ENCODE measurements at places on chromosomes 4 and X. TPM values are rescaled to one million over a fixed set of nuclear protein-coding genes. Genes with fewer than 3 reads are reported as not detected.
A peak's percentile ranks its signal among the peaks of the same experiment; 100 is the strongest.

NPY2R gene
- total RNA-seq: not detected

STARD8 gene
- 0.11 TPM for total RNA-seq

PPBP gene
- not detected for total RNA-seq

ARMCX4 gene
- total RNA-seq: 5.6 TPM

MAOA gene
- total RNA-seq: 2.2 TPM

KDR gene
- total RNA-seq: not detected

TMA16 gene
- 63.6 TPM for total RNA-seq

UGT2B7 gene
- total RNA-seq: not detected

MSL3 gene
- 54.2 TPM for total RNA-seq

PRDM8 gene
- 1.4 TPM for total RNA-seq

GRCh38 chrX:129786210-129786651 lies 6.5 kb downstream of the SASH3 start:
- peaks cover 64% of the 10 kb centered on the region for H3K36me3 ChIP-seq
- DNase-seq: no peak
- no peaks in the 10 kb centered on the region for H3K27me3 ChIP-seq
- H3K4me3 ChIP-seq: peak overlapping the region; percentile 49
- H3K4me1 ChIP-seq: peaks cover 43% of the 10 kb centered on the region
- H3K27ac ChIP-seq: peak overlapping the region; percentile 84

- H3K27me3 ChIP-seq: no peaks in the 10 kb centered on the region
- no peaks in the 10 kb centered on the region for H3K36me3 ChIP-seq
- H3K27ac ChIP-seq: no peak overlapping the region
- no peak for DNase-seq
Measured at GRCh38 chrX:103635436-103635835, 6.7 kb downstream of the TCEAL1 start.

DNA sequence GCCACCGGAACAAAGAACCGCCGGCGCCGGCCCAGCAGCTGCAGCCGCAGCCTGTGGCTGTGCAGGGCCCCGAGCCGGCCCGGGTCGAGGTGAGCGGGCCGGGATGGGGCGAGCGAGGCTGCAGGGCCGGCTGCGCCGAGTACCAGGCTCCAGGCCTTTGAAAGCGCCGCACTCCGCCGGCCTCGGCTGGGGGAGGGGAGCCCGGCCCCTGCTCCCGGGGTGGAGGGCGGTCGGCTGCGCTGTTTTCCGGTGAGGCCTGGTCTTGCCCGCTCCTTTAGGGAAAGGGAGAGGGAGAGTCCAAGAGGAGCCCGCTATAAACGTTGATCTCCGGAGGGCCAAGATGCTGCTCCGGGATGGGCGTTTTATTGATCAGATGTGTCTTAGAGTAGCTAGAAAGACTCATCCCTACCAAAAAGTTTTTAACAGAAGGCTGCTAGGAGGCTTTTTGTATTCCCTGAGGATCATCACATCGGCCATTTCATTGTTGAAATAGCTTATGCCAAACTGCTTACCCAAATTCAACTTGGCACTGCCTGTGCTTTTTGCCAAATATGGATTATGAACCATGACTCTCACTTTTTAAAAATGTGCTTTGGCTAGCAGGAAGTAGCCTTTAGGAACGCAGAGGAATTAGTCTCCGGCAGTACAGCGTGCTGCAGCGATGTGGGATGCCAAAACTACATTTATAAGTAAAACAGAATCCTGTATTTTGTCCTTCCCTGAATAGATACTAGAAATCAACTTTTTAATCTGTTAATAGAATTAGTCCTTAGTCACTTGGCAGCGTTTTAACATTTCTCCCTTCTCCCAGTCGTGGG lies 760 bp downstream of the TMEM165 start:
- H3K4me3 ChIP-seq: peak overlapping the region; percentile 89
- peaks cover 33% of the 10 kb centered on the region for H3K36me3 ChIP-seq
- peaks cover 30% of the 10 kb centered on the region for H3K4me1 ChIP-seq
- H3K27me3 ChIP-seq: no peaks in the 10 kb centered on the region
- peak overlapping the region; percentile 81 for H3K27ac ChIP-seq
- peak; percentile 50 for DNase-seq

DNA sequence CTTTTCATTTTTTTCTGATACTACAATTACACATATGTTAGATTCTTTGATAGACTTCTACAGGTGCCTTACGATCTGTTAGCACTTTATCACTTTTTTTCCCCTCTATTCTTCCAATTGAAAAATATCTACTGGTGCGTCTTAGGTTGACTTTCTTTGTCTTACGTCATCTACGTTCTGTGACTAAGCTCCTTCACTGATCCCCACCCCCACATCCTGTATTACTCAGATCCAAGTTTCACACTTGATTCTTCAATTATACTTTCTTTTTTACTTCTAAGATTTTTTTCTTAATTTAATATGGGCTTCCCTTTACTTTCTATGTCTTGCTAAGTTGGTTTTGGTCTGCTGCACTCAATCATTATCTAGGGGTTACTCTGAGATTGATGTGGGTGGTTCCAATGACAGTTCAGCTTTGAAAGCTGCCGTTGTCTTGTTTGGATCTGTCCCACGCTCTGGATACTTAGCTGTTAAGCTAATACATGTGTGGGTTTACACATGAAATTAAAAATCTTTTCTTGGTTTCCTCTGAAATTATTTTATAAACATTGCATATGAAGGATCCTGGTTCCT lies 1321.1 kb downstream of the RAPGEF2 start:
- H3K4me1 ChIP-seq: peaks cover 2% of the 10 kb centered on the region
- DNase-seq: no peak

GRCh38 chr4:152594978-152595925 lies 59.4 kb upstream of the FBXW7 start:
- no peaks in the 10 kb centered on the region for H3K36me3 ChIP-seq
- H3K27ac ChIP-seq: no peak overlapping the region
- H3K27me3 ChIP-seq: peaks cover 5% of the 10 kb centered on the region
- DNase-seq: no peak
- H3K4me3 ChIP-seq: no peak overlapping the region
- peaks cover 11% of the 10 kb centered on the region for H3K4me1 ChIP-seq

DNA sequence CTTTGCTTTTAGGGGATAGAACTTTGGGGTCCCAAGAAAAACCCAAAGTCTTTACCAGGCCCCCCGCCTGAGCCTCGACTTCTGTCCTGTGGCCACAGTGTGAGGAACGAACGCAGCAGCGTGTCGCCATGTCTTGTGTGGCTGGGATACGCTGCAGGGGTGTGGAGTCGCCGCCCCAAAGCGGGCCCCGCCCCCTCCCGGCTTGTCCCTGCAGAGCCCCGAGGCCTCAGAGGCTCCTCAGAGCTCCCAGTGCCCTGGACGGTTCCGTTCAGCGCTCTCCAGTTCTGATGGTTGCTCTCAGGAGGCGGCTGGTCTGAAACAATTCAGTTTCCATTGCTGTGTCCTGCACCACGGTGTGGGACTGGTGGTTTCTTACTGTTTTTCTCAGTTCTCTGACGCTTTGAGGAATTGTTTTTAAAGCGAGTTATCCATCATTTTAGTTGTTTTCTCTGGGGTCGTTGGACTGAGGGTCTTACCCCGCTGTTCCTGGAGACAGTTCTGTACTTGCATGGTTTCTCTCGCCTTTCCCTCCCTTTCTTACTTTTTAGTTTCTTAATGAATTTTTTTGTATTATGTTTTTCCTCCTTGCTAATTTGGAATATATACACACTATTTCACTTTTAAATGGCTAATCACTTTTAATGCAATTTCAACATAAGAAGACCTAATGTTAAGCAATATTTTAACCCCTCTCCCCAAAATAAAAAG lies 1.6 kb upstream of the IDUA start:
- DNase-seq: peak; percentile 87
- no peak overlapping the region for H3K27ac ChIP-seq
- H3K4me1 ChIP-seq: peaks cover 13% of the 10 kb centered on the region
- H3K27me3 ChIP-seq: no peaks in the 10 kb centered on the region

- no peak overlapping the region for H3K27ac ChIP-seq
- no peaks in the 10 kb centered on the region for H3K27me3 ChIP-seq
- H3K36me3 ChIP-seq: no peaks in the 10 kb centered on the region
- H3K4me3 ChIP-seq: no peak overlapping the region
Measured at GRCh38 chr4:5821665-5822358, 71.1 kb downstream of the CRMP1 start.

GRCh38 chr4:58357947-58358346 lies 1247.8 kb upstream of the IGFBP7 start:
- no peak overlapping the region for H3K4me3 ChIP-seq
- no peaks in the 10 kb centered on the region for H3K4me1 ChIP-seq
- no peak overlapping the region for H3K27ac ChIP-seq
- no peaks in the 10 kb centered on the region for H3K27me3 ChIP-seq

DNA sequence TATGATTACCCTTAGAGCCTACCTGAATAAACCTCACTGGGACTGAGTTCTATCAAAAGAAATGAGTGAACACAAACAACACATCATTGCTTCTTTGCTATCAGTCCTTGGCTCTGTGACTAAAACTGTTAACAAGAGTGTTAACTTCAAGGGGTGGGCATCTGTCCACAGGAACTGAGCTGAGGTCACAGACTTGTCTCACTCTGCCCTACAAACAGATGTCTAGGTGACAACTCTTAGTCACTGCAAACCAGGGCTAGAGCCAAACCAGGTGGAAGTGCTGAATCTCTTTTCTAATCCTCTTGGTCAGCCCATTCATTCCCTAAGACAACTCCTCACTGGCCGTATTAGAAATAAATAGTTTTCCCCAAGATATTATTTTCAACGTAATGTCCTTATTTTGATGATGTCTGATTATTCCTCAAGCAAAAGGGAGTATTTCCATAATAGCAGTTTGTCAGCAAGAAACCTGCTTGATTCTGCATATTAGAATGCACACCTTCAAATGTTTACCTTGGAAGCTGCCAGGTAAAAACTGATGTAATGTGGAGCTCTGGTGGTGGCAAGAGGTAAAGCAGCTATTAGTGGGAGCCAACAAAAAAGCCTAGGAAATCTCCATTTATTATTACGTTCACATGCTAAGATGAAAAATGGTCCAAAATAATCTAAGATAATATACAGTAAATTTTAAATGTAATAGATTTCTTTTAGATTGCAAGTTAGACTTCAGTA lies 4.0 kb downstream of the COL25A1 start:
- peaks cover 49% of the 10 kb centered on the region for H3K27me3 ChIP-seq
- no peak for DNase-seq
- H3K4me1 ChIP-seq: peaks cover 13% of the 10 kb centered on the region
- no peak overlapping the region for H3K4me3 ChIP-seq
- no peak overlapping the region for H3K27ac ChIP-seq

- no peaks in the 10 kb centered on the region for H3K27me3 ChIP-seq
- peak overlapping the region; percentile 71 for H3K27ac ChIP-seq
- no peaks in the 10 kb centered on the region for H3K4me1 ChIP-seq
- H3K36me3 ChIP-seq: peaks cover 8% of the 10 kb centered on the region
Measured at GRCh38 chr4:151689211-151689991, 71.4 kb downstream of the GATB start.

- peaks cover 37% of the 10 kb centered on the region for H3K36me3 ChIP-seq
- no peak overlapping the region for H3K4me3 ChIP-seq
- no peak overlapping the region for H3K27ac ChIP-seq
Measured at GRCh38 chr4:16192057-16192456, 34.2 kb downstream of the TAPT1 start.

GRCh38 chr4:71201817-71202576 lies 136.8 kb upstream of the SLC4A4 start:
- H3K27ac ChIP-seq: no peak overlapping the region
- H3K4me3 ChIP-seq: no peak overlapping the region
- peaks cover 10% of the 10 kb centered on the region for H3K4me1 ChIP-seq
- no peaks in the 10 kb centered on the region for H3K36me3 ChIP-seq
- no peak for DNase-seq

DNA sequence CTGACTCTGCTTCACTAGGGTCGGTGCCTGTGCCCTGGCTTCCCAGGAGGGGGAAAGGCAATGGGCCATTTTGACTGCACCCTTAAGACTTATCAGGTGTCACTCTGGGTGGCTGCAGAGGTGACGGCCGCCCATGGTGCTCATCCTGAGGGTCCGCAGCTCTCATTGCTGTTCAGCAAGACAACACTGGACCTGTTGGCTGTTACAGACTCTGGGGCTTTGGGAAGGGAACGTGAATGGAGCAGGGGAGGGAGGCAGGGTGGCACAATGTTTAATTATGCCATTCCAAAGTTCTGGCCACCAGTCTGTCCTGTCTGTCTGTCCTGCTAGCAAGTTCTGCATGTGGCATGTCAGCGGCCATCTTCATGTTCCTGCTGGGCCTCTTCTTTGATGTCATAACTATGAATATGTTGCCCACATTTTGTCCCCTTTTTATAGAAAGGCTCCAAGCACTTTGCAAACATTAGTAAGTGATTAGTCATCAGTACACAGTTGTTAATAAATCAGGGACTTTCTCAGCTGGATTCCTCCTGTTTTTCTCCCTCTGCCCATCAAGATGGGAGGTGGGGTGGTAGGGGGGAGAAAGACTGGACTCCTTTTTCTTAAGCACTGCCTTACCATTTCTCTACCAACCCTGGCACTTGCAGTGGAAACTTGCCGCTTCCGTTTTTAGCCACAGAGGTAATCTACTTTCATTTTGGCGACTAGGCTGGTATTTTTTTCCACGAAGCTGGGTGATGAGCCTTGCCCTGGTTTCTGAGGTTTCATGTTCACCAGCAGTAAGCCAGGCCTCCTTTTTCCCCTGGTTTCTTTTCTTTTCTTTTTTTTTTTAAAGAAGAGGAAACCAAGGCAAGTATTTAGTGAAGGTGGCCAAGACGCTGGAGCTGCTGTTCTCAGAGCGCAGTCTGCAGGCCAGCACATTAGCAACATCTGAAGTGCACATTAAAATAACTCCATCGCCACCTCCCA lies 88.6 kb upstream of the TRIM2 start:
- H3K27me3 ChIP-seq: no peaks in the 10 kb centered on the region
- peaks cover 2% of the 10 kb centered on the region for H3K4me1 ChIP-seq
- no peak overlapping the region for H3K4me3 ChIP-seq
- H3K27ac ChIP-seq: no peak overlapping the region
- H3K36me3 ChIP-seq: no peaks in the 10 kb centered on the region

DNA sequence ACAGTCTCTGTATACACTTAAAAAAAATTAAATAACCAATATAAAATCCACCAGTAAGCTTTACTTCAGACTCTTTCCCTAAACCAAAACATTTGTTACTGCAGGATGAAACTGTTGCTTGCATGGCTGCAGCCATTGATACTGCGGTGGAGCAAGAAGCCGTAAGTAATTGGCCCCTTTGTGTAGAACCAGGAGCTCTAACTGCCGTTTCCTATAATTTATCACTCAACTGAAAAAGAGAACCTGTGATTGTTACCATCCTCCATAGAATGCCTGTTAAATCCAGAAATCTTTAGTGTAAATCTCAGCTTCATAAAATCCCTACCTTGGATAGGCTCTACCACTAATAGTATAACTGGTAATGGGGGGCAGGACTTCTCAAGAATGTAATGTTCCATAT lies 62.6 kb downstream of the KIF4A start:
- H3K36me3 ChIP-seq: peaks cover 20% of the 10 kb centered on the region
- H3K4me3 ChIP-seq: no peak overlapping the region
- H3K4me1 ChIP-seq: no peaks in the 10 kb centered on the region
- no peak overlapping the region for H3K27ac ChIP-seq
- no peaks in the 10 kb centered on the region for H3K27me3 ChIP-seq

GRCh38 chrX:71118985-71119535 lies 664 bp downstream of the MED12 start:
- H3K27me3 ChIP-seq: no peaks in the 10 kb centered on the region
- H3K36me3 ChIP-seq: peaks cover 14% of the 10 kb centered on the region
- H3K4me3 ChIP-seq: peak overlapping the region; percentile 79
- DNase-seq: peak; percentile 20

Measured in activated CD4-positive, alpha-beta T cell treated with anti-CD3 and anti-CD28 coated beads for 36 hours (primary cell).